ENCODE measurements at places on chromosomes 16 and 17. TPM values are rescaled to one million over a fixed set of nuclear protein-coding genes. Genes with fewer than 3 reads are reported as not detected.

EFCAB13 gene
- total RNA-seq, result 4.5 TPM

NPIPA1 gene
- 51.0 TPM for total RNA-seq

KIF19 gene
- not detected for total RNA-seq

TMEM98 gene
- total RNA-seq, result 139 TPM

NXN gene
- 124 TPM for total RNA-seq

SMIM22 gene
- not detected for total RNA-seq

MAP2K3 gene
- total RNA-seq, result 27.2 TPM

ANKRD40CL gene
- total RNA-seq, result not detected

RABEP2 gene
- 28.1 TPM for total RNA-seq

PDILT gene
- total RNA-seq, result not detected

MAPK7 gene
- total RNA-seq, result 39.2 TPM

MT1F gene
- 0.16 TPM for total RNA-seq

GRAPL gene
- total RNA-seq, result not detected

PLXDC1 gene
- 15.2 TPM for total RNA-seq

HOXB5 gene
- total RNA-seq, result 0.73 TPM

TVP23C gene
- total RNA-seq, result 34.5 TPM

KRT13 gene
- not detected for total RNA-seq

RAB11FIP4 gene
- 0.49 TPM for total RNA-seq

CDH1 gene
- 3.2 TPM for total RNA-seq

SCIMP gene
- not detected for total RNA-seq

NGFR gene
- total RNA-seq, result 0.12 TPM

TBX21 gene
- total RNA-seq, result not detected

P2RX5 gene
- total RNA-seq, result not detected

CLEC3A gene
- total RNA-seq, result not detected

KRTAP17-1 gene
- total RNA-seq, result not detected

HOXB9 gene
- total RNA-seq, result not detected

ZNF200 gene
- 9.5 TPM for total RNA-seq

SEPTIN12 gene
- not detected for total RNA-seq

NTN3 gene
- total RNA-seq, result 0.73 TPM

SEPTIN1 gene
- 0.32 TPM for total RNA-seq

ZPBP2 gene
- total RNA-seq, result not detected

ACSM2B gene
- not detected for total RNA-seq

SPN gene
- not detected for total RNA-seq

TUBG1 gene
- 29.9 TPM for total RNA-seq
